ENCODE measurements at places on chromosomes 13 and 19.

- DNase-seq, result no peak
Measured at GRCh38 chr19:47266401-47266941, 8.2 kb upstream of the INAFM1 start.

- no peak for DNase-seq
Measured at GRCh38 chr13:30762643-30763042, 27.3 kb downstream of the ALOX5AP start.

- DNase-seq, result no peak
Measured at GRCh38 chr13:106649495-106649894, 81.6 kb upstream of the ARGLU1 start.

DNA sequence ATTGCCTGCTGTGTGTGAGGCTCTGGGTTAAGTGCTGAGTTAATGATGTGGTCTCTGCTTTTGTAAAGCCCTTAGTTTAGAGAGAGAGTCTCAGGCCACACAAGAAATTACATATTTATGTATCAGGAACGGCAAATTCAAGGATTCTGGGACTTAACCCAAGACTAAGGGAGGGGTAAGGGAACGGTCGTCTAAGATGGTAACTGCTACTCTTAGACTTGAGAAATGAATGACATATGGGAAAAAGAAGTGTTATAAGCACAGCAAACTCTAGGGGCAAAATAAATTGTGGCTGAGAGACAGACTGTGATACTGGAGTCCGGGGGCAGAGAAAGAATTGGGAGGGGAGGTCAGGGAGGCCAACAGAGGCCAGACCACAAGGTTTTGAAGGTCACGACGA is 10.2 kb downstream of the VSIG10L start:
- no peak for DNase-seq

- peak; percentile 100 for DNase-seq
Measured at GRCh38 chr19:55086730-55087541, 11.3 kb downstream of the EPS8L1 start.

DNA sequence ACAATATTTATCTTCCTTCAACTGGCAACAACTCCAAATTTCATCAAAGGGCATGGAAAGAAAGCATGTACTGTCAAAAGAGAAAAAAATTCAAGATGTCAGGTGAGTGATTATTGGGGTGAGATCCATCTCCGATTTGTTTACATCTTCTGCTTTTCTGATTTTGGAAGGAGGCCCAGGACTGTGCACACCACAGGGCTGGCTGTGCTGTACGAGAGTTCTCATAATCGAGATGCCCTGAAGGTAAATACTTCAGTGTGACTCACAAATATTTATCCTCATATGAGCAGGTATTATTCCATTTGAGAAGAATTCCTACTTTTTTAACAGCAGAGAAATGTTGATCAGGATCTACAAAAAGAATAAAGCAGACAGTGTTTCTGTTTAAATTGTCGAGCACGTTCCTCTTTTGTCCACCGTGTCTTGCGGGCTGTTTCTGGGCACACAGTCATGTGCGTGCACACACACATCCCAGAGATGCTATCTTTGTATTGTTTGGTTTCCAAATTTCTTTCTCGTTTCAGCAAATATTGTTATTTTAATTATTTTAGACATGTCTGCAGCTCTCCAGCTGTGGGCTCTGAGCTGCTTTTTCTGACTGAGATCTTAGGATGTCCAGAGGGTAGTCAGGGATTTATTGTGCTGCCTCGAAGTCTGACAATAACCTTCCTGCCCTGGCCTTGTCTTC is 103.8 kb downstream of the KL start:
- no peak for DNase-seq

- DNase-seq, result peak; percentile 24
Measured at GRCh38 chr19:7004313-7004931, 16.8 kb downstream of the MBD3L2B start.

DNA sequence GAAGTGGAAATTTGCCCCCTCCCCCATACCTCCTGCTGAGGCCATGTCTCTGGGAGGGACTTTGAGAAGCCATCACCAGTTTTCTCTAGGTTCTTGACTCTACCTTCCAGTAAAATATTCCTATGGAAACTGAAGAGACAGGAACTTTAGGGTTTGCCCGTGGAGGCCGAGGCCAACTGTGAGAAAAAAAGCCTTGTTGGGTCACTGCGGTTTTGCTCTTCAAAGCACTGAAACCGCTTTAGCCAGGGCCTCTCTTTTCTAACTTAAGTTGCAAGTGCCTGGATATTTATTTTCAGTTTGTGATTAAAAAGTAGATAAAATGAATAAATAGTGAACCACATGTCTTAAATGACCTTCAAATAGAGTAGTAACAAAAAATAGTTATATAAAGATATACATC is 159.7 kb upstream of the TSC22D1 start:
- DNase-seq, result no peak

- peak; percentile 60 for DNase-seq
Measured at GRCh38 chr19:2613507-2614295, 88.8 kb downstream of the GNG7 start.

DNA sequence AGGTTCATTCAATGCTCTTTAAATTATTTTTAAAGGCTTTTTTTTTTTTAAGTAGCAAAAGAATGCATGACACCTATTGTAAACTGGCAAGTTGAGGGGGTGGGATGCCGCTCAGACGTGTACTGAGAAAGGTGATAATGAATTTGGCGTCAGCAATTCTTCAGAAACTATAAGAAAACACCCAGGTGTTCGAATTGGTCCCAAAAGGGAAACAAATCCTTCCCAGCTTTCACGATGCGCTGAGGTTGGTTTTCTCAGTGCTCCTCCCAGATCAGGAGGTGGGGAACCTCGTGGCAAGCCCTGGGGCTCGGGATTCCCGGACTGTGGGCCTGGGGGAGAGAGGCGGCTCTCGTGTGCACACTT is 543 bp upstream of the FAM124A start:
- no peak for DNase-seq

DNA sequence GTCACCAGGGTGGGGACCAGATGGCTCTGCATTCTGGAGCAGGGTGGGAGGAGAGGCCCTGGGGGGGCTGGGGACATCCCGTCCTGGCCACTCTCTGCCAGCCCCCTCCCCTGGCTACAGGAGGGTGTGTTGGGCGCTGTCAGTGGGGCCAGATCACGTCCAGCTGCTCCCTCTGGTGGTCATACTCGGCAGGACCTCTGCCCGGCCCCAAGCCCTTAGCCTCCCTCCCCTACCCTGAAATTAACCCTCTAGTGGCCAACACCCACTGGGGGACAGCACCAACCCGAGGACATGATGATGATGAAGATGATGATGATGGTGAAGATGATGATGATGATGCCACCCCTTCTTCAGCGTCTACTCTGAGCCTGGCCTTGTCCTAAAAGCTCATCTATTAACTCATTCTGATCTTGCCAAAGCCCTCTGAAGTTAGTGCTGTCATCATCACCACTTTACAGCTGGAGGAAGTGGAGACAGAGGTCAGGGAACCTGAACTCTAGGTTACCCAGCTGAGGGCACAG is 590 bp upstream of the LGI4 start:
- DNase-seq, result peak; percentile 95

DNA sequence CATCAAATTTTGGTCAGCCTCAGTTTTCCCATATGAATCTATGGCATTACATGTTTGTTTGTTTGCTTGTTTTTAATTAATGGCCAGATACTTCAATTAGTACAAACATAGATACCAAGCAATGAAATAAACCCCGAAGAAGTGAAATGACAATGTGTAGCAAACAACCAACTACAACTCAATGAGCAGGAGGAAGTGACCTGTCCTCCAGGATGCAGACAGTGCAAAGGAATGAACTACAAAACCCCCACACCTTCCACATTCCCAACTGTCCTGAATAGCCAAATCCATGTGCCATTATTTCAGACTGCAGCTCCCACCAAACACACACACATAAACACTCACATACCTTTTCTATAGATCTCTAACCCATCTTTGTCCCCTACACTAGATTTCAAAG is 45.0 kb upstream of the FAM124A start:
- DNase-seq, result no peak

DNA sequence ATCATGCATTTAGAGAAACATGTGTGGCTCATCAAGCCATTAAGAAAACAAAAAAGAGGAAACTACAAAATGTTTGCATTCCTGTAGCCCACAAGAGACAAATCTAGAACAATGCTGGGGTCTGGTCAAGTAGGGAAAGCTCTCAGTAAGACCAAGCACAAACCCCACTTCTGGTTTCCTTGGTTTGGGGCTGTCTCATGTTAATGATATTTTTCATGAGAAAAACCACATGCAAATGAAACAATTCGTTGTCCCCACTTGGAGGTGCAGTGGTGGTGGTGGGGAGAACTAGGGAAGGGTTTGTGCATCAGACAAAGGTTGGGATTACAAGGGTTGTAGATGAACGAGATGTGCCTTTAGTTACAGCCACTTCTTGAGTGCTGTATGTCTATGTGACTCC is 7.0 kb upstream of the RB1 start:
- DNase-seq, result no peak

GRCh38 chr19:18663940-18664530 is 19.4 kb upstream of the CRTC1 start:
- DNase-seq, result no peak

- DNase-seq, result peak; percentile 62
Measured at GRCh38 chr19:1045247-1045603, 5.3 kb downstream of the ABCA7 start.

DNA sequence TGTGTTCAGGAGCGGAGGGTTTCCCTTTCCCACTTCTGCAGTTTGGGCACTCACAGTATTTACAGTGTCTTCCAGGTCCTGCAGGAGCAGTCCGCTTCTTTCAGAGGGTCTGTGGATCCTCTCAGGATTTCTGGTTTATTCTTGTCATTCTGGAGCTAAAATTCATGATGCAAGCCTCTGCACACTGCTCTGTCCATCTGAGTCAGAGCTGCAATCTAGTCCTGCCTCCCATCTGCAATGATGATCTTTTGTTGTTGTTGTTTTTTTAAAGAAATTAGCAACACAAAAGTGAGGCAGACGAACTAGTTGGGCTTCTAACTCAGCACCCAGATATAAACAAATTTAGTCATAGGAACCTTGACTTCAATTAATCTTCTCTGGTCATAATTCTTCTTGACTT is 86.5 kb downstream of the DLEU7 start:
- no peak for DNase-seq

- no peak for DNase-seq
Measured at GRCh38 chr19:16088351-16089009, 12.2 kb downstream of the TPM4 start.

GRCh38 chr13:112695121-112695520 is 5.3 kb downstream of the ATP11A start:
- no peak for DNase-seq

DNA sequence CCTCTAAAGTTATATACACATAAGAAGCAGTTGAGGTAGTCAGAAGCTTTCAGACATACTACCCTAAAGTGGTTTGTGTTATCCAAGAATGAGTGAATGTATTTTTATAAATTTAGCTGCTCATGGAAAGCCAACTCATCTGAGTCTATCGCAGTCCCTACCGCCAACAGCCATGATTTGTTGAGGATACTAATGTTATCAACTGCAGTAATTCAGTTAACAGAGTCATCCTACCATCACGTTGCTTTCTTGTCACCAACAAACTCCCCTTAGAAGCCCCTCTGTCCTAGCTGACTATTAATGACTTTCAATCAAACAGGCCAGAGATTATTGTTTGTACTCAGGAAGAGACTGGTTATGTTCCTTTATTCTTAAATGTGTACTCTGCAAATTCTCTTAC is 169.9 kb downstream of the DCT start:
- DNase-seq, result no peak

- no peak for DNase-seq
Measured at GRCh38 chr13:99981735-99982035, at the start of gene ZIC2. Gene ZIC2, plus strand, starts transcription at chr13:99981784. Its CDS starts 281 bp downstream, at chr13:99982065.

GRCh38 chr13:41457589-41458186 is 338 bp downstream of the RGCC start:
- no peak for DNase-seq

DNA sequence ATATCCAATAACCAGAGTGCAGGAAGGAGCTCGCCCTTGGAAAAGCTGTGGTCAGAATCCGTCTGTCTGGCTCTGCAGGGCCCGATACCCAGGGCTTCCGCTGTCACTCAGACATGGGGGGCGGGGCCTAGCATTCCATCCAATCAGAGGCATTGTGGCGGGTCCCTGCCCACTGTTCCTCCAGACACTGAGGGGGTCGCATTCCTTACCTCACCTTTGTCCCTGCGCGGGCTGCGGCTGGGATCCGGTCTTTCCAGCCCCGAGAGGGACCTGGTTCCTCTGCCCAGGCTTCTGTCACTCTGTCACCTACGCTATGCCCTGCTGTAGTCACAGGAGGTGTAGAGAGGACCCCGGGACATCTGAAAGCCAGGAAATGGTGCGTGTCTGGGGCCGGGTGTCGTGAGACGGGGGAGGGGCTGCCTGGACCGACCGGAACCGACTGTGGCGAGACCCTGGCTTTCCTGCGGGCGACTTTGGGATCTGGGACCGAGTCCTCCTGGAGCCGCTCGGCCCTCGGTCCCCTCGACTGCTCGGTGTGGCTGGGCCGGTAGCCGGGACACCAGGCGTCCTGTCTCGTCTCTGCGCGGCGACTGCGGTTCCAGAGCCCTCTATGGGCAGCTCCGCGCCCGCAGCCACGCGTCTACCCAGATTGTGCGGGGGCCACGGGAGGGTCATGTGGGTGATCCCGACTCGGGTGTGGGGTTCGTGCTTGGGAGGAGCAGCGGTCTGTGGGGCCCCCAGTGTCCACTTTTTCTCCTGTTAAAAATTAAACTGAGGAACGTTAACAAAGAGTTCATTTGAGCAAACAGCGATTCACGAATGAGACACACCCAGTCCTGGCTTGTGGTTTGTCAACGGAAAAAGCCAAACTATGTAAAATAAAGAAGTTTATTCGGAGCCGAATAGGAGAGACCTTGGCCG is at the start of gene ZNF69:
Gene ZNF69 (plus strand): TSS at position 172 of the 921 bp plus-strand sequence. CDS start 142 bp downstream, at position 314.
- DNase-seq, result peak; percentile 85

DNA sequence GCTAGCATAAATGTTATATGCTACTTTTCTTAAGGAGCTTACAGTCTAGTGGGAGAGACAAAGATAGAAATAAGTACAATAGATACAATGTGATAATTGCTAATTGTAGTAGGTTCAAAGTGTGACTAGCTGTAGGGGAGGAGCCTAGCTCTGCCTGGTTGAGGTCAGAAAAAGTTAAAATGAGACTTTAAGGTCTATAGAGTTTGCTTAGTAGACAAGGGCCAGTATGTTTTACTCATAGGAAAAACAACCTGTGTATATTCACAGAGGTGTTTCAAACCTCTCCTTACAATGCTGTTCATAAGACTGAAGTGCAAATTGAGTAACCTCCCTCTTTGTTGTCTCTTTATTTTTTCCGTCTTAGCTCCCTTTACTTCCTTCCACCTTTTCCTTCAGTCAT is 56.1 kb downstream of the PDS5B start:
- DNase-seq, result no peak

GRCh38 chr13:33642374-33643065 is 175.4 kb upstream of the RFC3 start:
- peak; percentile 21 for DNase-seq

DNA sequence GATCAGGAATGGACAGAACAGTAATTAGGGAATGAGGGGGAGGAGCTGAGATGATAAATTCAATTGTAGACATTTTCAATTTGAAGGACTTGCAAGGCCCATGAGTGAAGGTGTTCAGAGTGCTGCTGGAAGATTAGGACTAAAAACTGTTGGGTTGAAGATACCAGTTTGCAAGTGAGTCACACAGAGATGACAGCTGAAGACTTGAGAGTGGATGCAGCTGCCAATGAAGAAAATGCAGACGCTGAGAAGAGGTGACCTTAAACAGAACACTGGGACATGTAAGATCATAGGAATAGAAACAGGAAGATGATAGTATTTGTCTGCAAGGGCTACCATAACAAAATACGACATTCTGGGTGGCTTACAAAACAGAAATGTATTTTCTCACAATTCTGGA is 1716.5 kb upstream of the SLC10A2 start:
- no peak for DNase-seq

Data from hepatic stellate cell (primary cell).